ENCODE measurements at places on chromosomes 2 and 18. TPM values are rescaled to one million over a fixed set of nuclear protein-coding genes. Genes with fewer than 3 reads are reported as not detected.

CAPG gene
- 286 TPM for total RNA-seq

ZSWIM2 gene
- total RNA-seq: not detected

STRADB gene
- total RNA-seq: 54.0 TPM

LBX2 gene
- 0.97 TPM for total RNA-seq

TRABD2A gene
- 12.0 TPM for total RNA-seq

SLC9A2 gene
- 0.19 TPM for total RNA-seq

CNTNAP5 gene
- total RNA-seq: not detected

ALKAL2 gene
- total RNA-seq: not detected

SERPINB3 gene
- not detected for total RNA-seq

PDCD1 gene
- not detected for total RNA-seq

PLGLB1 gene
- 0.87 TPM for total RNA-seq

CROCC2 gene
- total RNA-seq: not detected
